T-helper 2 cell (primary cell): ENCODE measurements at places on chromosomes 7 and 10.

DNA sequence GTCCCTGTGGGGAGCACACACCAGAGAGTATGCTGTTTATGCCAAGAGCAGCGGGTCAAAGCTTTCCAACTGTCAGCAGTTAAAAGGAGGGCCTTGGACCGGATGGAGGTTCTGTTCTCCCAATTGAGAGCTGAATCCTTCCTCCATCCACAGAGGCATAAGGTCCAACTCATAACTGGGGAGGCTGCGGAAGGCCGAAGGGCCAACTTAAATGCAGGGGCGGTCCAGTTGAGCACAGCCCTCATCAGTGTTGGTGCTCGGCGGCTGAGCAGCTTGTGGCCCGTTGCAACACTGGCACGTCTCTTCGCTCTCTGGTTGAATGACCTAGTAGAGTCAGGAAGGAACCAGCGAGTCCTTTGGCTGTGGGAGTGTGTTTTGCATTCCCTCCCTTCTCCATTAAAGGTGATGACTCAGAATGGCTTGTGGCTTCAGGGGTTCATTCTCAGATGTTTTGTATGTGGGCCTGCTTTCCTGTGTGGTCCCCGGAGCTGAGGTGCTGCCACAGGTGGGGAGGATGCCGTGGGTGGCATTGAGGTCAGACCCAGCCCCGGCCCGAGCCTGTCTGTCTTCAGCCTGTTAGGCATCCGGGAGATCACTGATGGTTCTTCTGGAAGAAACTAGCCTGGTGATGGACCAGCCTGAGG is 44.8 kb upstream of the DMBT1 start:
- DNase-seq = no peak

DNA sequence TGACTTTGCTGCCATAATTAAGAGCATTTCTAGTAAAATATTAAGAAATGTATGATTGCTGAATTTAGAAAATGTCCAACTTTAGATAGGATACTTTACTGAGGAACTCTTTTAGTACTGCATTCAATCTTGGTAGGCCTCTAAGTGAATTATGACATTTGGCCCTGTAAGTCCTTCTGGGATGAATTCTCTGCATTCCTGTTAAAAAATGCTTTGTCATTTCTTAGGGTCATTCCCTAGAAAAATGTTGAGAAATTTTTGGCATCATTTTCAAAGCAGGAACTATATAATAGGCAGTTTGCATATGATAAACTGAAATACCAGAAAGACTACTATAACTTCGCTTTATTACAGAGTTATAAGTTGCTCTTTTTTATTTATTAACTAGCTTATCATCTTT is 69.3 kb upstream of the PRR15 start:
- DNase-seq = no peak

DNA sequence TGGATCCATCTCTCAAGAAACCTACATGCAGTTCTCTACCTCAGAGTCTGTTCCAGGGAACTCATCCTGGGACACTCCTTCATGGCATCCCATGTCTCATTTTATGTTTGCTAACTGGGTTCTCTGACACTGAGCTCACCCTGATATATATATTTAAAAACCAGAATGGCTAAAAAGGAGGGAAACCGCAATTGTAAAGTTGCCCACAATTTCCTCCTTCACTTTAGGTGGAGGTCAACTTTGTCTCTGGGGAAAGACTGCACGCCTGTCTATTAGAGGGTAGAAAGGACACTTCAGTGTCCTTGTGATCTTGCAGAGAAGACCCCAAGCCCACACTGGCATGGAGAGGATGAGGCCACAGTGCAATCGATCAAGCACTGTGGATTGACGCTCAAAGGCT is 131.7 kb downstream of the TEX36 start:
- no peak for DNase-seq

DNA sequence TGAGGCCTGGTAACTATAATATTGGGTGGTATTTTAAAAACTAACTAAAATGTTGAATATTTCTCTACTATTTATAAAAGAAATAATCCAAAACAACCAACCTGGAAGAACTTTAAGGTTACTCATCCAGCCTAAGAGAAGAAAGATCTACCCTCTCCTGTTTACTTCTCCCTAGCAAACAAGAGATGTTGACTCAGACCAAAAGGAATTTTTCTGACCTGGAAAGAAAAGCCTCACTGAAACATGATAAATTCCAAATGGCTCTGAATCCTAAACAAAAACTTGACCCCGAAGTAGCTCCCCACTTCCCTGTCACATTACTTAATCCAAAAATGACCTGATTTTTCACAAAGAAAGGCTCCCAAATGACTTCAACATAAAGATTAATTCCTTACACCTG is 101.2 kb downstream of the PARD3 start:
- no peak for DNase-seq

GRCh38 chr7:4178916-4179687 is 503.0 kb upstream of the FOXK1 start:
- DNase-seq = no peak

- no peak for DNase-seq
These were observed 14.6 kb upstream of the ZSCAN21 start for GRCh38 chr7:100034871-100035510.

DNA sequence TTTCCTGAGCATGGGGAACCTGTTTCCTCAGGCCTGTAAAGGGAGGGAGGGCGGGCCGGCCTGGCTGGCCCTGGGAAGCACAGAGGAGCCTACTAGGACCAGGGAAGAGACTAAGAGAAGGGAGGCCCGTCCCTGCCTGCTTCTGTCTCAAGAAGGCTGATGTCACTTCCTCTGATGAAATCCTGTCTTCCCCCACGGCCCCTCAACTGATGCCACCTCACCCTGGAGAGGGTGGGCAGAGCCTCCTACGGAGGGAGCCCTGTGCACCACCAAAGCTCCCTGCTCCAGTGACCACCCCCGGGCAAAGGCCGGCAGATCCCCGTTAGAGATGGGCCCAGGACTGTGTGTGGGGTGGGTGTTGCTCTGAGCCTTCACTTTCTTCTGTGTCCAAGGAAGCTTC is 1.0 kb upstream of the PILRA start:
- no peak for DNase-seq

DNA sequence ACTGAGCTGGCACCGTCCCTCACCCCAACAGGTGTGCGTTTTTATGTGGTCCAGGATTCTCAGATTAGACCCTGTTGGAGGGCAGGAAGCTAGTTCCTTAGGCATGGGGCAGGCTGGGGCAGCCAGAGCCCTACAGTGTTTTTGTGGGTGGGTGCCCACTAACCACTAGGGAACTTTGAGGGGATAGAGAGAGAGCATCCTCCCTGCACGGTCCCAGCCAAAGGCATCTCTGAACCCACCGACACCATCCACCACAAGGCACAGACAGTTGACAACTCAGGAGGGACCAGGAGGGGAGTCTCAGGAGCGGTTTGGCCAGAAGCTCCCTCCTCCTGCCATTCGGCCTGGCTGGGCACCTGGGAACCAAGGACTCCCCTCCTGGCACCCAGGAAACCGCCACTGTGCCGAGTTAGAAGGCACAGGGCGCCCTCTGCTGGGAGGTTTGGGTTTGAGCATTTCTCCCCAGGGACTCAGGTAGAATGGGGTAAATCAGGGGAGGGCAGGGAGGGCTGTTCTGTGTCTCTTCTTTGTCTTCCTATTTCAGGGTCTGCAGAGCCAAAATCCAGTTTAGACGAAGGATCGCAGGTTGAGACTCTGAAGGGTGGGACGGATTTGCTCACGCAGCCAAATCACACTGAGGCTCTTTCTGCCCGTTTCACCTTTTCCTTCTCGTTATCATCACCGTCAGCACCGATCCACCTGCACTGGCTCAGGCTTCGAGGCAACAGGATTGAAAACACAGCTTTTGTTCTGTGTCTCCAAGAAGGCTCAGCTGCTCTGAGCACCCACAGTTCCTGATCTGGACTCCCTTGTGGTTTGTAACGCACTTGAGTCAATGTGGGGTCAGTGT is 84.8 kb upstream of the COL13A1 start:
- DNase-seq = peak; percentile 32

- DNase-seq = no peak
These were observed 8.0 kb downstream of the ELFN1 start for GRCh38 chr7:1678081-1678543.

DNA sequence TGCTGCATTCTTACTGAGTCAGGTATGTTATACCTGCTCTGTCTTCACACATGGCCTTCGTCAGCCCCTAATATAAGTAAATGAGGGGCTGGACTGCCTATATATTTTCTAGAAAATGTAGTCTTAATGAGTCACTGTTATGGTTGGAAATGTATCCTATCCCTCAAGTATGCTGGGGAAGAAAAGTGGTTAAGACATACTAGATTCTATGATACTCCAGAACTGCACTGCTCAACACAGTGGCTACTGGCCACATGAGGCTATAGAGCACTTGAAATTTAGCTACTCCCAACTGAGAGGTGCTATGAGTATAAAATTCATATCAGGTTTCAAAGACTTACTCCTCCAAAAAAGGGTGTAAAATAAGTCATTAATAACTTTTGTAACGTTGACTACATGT is 104.3 kb upstream of the STEAP1B start:
- DNase-seq = no peak

DNA sequence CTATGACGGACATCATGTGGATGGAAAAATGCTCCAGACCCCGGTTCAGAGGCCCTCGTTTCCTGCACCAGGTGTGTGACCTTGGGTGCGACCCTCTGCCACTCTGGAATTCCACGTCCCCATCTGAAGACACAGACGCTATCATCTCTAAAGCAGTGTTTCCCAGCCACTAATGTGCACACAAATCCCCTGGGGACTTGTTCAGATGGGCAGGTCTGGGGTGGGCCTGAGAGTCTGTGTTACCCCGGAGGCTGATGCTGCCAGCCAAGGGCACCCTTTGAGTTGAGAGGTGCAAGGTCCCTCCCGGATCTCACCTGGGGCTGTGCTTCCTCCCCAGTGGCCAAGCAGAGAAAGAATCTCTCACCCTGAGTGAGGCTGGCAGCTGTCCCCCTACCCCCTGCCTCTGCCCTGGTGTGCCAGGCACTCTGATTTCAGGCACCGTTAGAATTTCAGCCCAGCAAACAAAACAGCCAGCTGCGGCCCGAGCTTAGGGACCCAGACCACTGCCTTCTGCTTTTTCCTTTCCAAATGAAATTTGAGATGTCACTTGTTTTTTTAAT is 90.0 kb downstream of the SLIT1 start:
- DNase-seq = peak; percentile 17

DNA sequence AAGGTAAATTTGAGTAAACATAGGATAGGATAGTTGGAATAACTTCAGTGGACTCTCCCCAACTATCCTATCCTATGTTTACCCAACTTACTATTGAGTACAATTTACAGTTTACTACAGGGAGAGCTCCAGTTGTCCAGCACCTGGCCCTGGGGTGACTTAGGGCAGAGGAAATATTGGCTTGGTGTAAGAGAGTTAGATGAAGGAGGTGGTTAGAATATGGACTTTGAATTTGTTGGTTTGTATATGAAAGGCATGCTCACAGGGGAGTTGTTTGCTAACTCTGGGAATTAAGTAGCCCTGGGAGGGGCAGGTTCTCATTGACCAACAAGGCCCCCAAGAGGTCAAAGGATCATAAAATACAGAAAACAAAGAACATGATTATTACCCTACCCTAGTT is 497.7 kb downstream of the ARL4A start:
- no peak for DNase-seq
